NCI-H774 (cell line): ENCODE measurements at places on chromosomes 5 and 9.
A peak's percentile ranks its signal among the peaks of the same experiment; 100 is the strongest.

GRCh38 chr9:32787816-32788215, 4.5 kb downstream of the TMEM215 start:
- no peak for DNase-seq

DNA sequence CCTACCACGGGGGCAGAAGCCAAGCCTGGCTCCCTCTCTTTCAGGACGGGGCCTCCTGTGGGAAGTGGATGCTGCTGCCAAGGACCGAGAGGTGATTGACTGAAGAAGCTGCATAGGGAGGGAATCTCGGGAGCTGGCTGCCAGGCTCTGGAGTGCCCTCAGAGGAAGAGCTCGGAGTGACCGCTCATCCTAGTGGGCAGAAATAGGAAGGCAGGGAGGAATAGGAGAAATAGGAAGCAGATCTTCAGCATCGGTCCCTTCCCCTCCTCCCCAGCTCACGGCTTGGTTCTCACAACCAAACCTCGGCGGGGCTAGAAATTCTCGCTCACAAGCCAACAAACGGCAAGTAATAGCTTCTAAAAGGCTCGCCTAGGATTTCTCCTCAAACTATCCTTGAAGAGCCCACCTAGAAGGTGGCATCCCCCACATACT, 159.9 kb upstream of the RAI14 start:
- DNase-seq: no peak

- DNase-seq: no peak
Measured at GRCh38 chr9:36158122-36158521, 11.1 kb upstream of the CCIN start.

DNA sequence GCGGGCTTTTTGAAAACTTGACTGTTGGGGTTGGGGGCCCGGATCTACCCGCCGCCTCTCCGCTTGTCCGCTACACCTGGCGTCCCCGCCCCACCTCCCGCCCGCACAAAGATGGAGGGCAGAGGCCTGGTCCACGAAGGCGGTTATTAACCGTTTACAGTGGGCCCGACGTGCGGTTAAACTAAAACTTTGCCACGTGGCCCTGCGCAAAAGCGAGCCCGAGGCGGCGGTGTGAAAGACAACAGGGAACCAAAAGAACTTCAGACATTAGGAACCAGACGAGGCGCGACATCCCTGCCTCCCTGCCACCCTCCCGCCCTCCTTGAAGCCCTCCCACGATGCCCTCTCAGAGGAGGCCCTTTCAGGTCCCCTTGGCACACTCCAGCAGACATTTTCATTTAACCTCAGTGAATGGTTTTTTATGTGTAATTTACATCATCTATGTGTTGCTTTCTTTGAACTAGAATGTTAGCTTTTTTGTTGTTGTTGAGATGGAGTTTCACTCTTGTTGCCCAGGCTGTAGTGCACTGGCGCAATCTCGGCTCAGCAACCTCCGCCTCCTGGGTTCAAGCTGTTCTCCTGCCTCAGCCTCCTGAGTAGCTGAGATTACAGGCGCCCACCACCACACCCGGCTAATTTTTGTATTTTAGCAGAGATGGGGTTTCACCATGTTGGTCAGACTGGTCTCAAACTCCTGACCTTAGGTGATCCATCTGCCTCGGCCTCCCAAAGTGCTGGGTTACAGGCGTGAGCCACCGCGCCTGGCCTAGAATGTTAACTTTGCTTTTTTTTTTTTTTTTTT, 999 bp upstream of the HNRNPA0 start:
- no peak for DNase-seq

- DNase-seq: peak; percentile 97
Measured at GRCh38 chr5:16736158-16736995, 119.6 kb upstream of the RETREG1 start.

- DNase-seq: no peak
Measured at GRCh38 chr9:88589656-88590055, 54.7 kb downstream of the NXNL2 start.

DNA sequence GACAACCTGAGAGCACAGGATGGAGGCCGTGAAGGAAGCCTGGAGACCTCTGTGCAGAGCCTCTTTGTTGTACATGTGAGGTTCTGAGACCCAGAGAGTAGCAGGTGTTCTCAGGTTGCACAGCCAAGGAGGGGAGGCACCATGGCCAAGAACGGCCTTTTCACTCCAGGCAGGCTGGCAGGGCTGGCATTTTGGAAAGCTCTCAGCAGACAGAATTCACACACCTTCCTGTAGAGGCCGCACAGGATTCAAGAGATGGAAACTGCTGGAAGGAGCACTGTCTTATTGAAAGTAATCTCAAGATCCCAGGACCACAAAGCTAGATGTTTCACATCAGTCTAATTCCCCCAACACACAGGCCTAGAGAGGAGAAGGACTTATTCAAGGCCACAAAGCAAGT, 52.8 kb upstream of the XPA start:
- no peak for DNase-seq

- no peak for DNase-seq
Measured at GRCh38 chr9:132572921-132573320, 9.5 kb upstream of the BARHL1 start.

GRCh38 chr5:159552751-159553150, 222.5 kb upstream of the IL12B start:
- DNase-seq: no peak

DNA sequence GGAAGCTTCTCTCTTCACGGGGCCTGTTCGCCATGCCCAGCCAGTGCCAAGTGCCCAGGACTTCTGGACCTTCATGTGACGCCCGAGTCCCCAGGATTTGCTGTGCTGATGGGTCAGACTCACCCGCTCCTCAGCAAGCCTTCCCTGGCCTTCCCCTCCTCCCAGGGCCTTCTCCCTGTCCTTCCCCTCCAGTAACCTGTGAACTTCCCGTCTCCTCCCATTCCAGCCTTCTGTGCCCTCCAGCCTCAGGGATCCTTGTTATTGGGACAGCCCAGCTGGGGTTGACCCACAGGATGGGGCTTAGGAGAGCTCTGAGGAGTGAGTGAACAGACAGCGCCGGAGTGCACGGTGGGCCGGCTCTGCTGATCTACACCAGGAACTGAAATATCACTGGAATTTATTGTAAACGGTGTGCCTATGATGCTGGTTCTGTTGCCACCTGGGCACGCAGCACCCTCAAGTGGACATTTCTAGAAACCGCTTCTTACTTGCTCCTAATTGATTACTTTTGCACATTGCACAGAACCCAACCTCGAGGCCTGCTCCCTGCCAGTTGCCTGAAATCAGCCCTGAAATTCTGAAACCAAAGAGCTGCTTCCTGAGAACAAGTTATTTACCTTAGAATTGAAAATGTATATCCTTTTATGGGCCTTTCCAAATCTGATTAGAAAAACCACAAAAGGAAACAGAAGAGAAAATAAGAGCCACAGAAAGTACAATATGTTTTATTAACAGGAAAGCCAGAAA, 1.5 kb downstream of the SPAAR start:
- DNase-seq: no peak

DNA sequence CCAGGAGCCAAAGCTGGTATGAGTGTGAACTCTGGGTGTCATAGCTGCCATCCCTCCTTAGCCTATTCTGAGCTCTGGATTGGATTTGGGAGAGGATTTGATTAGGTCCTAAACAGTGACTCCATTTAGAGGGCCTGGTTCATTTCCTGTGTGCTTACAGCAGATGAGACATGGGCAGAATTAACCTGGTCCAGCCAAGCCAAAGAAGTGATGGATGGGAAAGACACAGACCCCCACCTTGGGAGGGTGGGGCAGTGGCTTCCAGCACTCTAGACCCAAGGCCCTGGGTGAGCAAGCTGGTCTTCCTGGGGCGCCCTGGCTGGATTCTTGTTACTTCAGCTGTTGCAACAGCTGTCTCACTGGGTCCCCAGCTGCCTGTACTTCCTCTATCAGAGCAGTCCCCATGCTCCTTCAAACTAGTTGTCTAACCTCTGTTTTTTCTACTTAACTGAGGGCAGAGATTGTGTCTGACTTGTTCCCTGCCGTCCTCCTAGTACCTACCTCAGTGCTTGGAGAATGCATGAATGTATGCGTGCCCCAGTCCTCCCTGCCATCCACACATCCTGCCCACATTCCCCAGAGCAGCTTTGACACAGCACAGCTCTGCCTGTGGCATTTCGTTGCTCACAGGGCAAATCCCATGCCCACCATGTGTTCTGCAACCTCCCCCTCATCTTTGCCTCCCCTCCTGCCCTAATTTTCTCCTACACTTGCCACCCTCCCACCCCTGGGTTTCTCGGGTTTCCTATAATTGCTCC, 115.9 kb downstream of the RGS3 start:
- DNase-seq: no peak

DNA sequence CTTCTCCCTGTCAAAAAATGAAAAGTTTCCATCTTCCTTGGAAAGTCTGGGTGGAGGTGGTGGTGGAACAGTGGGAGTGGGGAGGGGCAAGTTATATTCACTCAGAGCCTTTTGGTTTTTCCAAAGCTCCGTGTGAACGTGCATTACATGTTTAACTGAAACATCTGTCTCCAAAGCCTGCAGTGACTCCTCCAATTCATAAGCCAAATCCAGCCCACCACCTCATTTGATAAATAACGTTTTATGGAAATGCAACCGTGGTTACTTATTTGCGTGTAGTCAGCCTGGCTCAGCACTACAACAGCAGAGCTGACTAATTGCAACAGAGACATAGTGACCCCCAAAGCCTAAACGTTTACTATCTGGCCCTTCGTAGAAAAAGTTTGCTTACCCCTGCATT, 13.9 kb downstream of the TNFSF8 start:
- no peak for DNase-seq

- DNase-seq: no peak
Measured at GRCh38 chr9:84589542-84589941, 80.0 kb upstream of the NTRK2 start.

- DNase-seq: no peak
Measured at GRCh38 chr5:115637507-115637906, 11.7 kb upstream of the TMED7 start.

GRCh38 chr5:80565330-80565729, 4.8 kb downstream of the ANKRD34B start:
- no peak for DNase-seq

- no peak for DNase-seq
Measured at GRCh38 chr9:4293293-4293941, 6.5 kb downstream of the GLIS3 start.

DNA sequence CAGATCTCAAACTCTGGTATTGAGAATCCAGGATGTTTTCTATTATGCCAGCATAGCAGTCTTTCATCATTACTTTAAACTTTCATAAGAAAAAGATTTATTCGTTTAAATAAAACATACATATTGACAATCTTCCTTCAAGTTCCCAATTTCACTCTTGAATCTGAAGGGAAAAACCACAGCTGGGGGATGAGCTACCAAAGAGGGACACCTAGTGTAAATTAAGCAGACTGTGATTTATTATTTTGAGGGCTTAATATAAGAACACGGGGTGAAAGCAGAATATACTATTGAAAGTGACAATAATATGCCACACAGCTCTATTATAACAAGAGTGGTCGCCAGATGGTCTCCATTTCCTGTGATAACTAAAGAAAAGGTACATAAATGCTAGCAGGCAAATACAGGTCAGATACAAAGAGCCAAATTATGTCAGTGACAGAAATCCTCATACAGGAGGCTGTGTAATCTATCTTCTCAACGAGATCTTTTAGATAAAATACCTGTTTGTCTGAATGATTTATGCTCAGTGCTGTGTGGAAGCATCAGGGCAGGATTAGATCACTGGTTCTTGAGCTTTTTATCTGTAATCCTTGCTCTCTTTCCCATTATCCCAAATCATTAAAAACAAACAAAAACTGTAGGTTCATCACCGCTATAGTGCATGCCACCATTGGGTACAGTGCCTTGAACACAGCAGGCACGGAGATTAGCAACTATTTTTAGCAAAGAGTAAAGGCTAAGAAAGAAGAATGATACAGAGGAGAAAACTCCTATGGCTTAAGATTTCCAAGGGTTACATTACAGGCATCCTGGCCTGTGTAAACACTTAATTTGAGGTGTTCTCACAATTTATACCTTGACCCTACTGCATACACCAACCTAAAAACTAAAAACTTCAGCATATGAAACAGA, 116.6 kb downstream of the DROSHA start:
- no peak for DNase-seq

GRCh38 chr5:139335811-139336210, 5.8 kb upstream of the PAIP2 start:
- no peak for DNase-seq

DNA sequence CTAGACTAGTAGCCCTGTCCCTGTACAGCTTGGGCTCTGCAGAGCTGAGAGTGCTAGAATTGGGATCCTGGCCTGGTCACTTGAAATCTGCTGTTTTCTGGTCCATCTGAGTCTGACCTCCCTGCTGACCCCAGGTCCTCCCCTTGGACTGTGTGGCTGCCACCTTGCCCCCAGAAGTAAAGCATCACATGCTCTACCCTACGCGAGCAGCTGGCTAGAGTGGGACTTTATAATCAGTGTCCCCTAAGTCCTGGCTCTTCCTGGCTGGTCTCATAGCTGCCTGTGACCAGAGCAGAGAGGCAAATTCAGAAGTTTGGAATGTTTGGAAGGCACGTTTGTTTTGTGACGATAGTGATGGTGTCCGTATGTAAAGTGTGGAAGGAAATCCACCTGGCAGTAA, 81.0 kb downstream of the ARHGEF28 start:
- DNase-seq: no peak

DNA sequence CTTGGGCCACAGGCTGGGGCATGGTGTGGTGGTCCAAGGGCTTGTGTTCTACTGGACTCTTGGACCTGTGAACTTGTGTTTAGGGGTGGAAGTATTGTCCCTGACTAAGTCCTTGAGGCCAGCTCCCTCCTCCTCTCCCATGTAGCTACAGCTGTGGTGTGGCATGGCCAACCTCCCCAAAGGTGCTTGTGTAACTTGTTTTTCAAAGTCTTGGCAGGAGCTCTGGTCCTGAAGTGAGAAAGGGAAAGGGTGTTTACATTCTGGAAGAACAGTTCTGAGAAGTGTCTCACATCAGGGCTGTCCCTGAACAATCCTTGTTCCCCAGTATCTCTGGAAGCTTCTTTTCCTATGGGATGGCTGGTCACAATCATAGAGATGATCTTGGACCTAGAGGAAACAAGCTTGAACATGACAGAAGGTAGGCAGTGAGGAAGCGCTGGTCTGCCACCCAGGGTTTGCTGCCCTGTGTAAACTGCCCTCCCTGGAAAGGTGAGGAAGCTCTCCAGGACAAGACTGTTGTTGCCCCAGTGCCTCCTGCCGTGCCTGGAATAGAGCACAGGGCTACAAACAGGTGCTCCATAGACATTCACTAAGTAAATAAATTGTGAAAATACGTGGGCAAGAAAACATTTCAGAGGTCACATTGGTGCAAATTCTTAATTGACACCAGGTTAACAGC, 64.6 kb upstream of the KLF9 start:
- no peak for DNase-seq

- no peak for DNase-seq
Measured at GRCh38 chr5:55410845-55411244, 103.1 kb downstream of the MTREX start.

- DNase-seq: no peak
Measured at GRCh38 chr5:122730456-122730855, 44.4 kb upstream of the SNX2 start.

DNA sequence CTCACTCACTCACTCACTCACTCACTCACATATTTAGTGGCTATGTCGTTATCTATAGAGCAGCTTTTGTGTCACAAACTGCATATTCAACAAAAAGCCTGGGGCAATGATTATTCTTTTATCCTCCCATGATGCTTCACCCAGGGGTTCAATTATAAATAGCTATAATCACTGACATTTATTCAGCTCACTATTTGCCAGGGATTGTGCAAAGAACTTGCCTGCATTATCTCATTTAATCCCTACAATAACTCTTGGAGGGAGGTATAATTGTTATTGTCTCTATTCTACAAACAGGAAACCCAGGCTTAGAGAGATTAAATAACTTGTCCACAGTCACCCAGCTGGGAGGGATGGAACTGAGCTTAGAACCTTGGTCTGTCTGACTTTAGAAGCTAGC, 298.0 kb upstream of the MSX2 start:
- no peak for DNase-seq
